Vagina (tissue), 2 donors: ENCODE measurements at places on chromosomes 12 and 14.

DNA sequence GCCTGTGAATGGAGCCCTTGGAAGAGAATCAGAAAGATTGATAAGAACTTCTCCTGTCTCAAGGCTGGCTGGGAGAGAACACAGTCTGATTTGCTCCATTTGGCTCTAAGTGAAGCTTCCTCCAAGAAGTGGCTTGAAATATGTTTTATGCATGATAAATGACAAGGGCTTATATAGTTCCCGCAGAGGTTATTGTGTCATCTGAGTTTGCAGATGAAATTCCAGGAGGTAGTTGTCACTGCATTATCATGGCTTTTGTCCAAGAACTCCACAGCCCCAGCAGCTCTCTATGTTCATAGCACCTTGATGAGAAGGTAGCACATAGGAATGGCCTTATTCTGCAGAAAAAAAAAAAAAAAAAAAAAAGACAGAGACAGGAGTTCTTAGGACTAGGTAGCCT, 108.5 kb downstream of the DACT1 start:
- H3K4me1 ChIP-seq: peaks cover 20% of the 10 kb centered on the region
- H3K36me3 ChIP-seq: no peaks in the 10 kb centered on the region
- no peaks in the 10 kb centered on the region for H3K27me3 ChIP-seq

DNA sequence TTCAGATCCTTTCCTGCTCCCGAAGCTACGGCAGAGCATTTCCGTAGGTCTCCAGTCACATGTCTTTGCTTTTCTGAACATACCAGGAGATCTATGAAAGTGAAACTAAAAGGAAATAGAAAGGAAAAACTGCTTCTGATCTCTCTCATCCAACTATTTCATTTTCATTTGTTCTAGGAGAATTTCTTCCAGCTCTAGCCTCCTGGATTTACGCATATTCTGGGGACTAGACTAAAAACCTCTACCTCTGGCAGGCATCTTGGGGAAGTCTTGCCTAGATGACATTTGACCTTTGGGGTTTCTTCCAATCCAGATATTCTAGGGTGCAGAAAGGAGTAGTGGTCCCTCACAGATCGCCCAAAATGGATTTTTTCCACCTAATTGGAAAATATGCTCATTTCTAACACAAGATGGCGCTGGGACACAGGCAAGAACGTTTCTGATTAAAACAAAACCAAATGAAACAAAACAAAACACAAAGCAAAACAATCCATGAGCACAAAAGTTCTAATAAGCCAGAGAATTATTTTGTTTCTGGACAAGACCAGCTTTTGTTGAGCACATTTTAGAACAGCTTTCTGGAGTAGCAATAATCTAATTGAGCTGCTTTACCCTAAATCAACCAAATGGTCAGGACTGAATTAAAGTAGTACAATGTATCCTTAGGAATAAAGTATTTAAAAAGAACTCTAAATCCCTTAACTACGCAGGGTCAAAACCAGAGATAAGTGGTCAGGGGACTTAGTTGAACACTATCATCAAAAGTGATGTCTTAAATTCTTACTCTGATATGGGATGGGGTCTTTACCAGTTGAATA, 12.3 kb upstream of the PARP11 start:
- no peaks in the 10 kb centered on the region for H3K36me3 ChIP-seq
- H3K4me1 ChIP-seq: no peaks in the 10 kb centered on the region
- H3K27ac ChIP-seq: peak overlapping the region; percentile 84
- no peak for DNase-seq
- peak overlapping the region; percentile 38 for H3K4me3 ChIP-seq
- H3K27me3 ChIP-seq: no peaks in the 10 kb centered on the region

GRCh38 chr14:79661752-79662151, 549.6 kb downstream of the DIO2 start:
- no peaks in the 10 kb centered on the region for H3K36me3 ChIP-seq
- H3K4me3 ChIP-seq: no peak overlapping the region
- no peak for DNase-seq
- no peak overlapping the region for H3K27ac ChIP-seq
- H3K4me1 ChIP-seq: no peaks in the 10 kb centered on the region
- no peaks in the 10 kb centered on the region for H3K27me3 ChIP-seq

GRCh38 chr12:131087302-131087818, 133.7 kb downstream of the ADGRD1 start:
- H3K27me3 ChIP-seq: no peaks in the 10 kb centered on the region
- peaks cover 5% of the 10 kb centered on the region for H3K36me3 ChIP-seq
- peak; percentile 70 for DNase-seq
- H3K4me3 ChIP-seq: no peak overlapping the region
- no peaks in the 10 kb centered on the region for H3K4me1 ChIP-seq

DNA sequence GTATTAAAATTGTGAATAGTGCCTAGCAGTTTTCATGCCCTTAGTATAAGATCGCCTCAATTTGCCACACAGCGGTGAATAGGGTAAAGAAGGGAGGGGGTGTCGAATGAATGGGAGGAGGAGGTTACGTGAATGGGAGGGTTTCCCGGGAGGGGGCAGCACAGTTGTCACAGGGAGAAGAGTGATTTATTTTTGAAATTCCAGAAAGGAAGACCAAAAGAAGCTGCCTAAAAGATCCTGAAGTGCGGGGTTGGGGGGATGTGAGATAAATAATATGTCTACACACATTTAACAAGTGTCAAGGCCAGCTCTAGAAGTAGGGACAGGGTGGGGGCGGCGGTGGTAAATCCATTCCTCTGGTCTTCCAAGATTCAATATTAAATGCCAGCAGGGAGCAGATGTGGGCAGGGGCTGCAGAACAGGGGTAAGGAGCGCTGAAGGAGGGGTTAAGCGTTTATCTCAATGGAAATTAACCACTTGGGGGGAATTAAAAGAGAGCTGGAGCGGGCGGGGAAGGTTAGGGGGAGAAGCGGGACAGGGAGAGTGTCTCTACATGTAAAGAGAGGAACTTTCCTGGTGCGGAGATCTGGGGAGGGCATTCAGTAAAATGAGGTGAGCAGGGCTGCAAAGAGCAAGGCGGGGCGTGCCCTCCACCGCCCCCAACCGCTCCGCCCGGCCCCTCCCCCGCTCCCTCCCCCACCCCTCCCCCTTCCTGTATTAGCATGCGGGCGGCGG, 867 bp downstream of the C12orf42 start:
- no peak overlapping the region for H3K27ac ChIP-seq
- no peak for DNase-seq
- peaks cover 13% of the 10 kb centered on the region for H3K4me1 ChIP-seq
- peak overlapping the region; percentile 43 for H3K4me3 ChIP-seq
- H3K27me3 ChIP-seq: peaks cover 3% of the 10 kb centered on the region
- no peaks in the 10 kb centered on the region for H3K36me3 ChIP-seq

- H3K27ac ChIP-seq: peak overlapping the region; percentile 86
- no peaks in the 10 kb centered on the region for H3K36me3 ChIP-seq
- peaks cover 22% of the 10 kb centered on the region for H3K4me1 ChIP-seq
- no peak for DNase-seq
Observed at GRCh38 chr14:52069307-52070050, 620 bp upstream of the NID2 start.

- H3K4me3 ChIP-seq: peak overlapping the region; percentile 96
- H3K4me1 ChIP-seq: peaks cover 53% of the 10 kb centered on the region
- no peaks in the 10 kb centered on the region for H3K27me3 ChIP-seq
- peak overlapping the region; percentile 100 for H3K27ac ChIP-seq
- H3K36me3 ChIP-seq: no peaks in the 10 kb centered on the region
Observed at GRCh38 chr14:102085948-102086708, 716 bp downstream of the HSP90AA1 start.

GRCh38 chr12:96213869-96214268, 19.7 kb downstream of the ELK3 start:
- H3K36me3 ChIP-seq: no peaks in the 10 kb centered on the region
- H3K27me3 ChIP-seq: no peaks in the 10 kb centered on the region
- DNase-seq: no peak
- peaks cover 57% of the 10 kb centered on the region for H3K4me1 ChIP-seq
- H3K27ac ChIP-seq: no peak overlapping the region

DNA sequence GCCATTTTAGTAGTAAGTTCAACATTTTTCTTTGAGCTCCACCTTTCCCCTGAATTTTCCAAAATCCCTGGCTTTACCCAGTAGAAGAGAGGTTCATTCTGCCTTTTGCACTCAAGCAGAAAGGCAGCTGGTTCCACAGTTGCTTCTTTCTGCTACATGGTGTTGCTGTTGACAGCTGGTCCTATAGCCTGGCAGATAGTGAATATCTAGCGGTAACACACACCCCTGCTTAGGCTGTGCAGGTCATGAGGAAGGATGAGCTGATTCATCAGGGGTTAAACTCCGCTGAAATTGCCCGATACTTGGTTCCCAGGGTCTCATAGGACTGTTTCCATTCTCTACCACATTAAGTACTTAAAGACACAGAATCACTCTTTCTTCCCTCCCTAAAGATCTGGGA, 62.4 kb downstream of the PUS7L start:
- DNase-seq: no peak
- H3K36me3 ChIP-seq: no peaks in the 10 kb centered on the region
- H3K27me3 ChIP-seq: no peaks in the 10 kb centered on the region
- H3K27ac ChIP-seq: no peak overlapping the region
- no peaks in the 10 kb centered on the region for H3K4me1 ChIP-seq
- no peak overlapping the region for H3K4me3 ChIP-seq

DNA sequence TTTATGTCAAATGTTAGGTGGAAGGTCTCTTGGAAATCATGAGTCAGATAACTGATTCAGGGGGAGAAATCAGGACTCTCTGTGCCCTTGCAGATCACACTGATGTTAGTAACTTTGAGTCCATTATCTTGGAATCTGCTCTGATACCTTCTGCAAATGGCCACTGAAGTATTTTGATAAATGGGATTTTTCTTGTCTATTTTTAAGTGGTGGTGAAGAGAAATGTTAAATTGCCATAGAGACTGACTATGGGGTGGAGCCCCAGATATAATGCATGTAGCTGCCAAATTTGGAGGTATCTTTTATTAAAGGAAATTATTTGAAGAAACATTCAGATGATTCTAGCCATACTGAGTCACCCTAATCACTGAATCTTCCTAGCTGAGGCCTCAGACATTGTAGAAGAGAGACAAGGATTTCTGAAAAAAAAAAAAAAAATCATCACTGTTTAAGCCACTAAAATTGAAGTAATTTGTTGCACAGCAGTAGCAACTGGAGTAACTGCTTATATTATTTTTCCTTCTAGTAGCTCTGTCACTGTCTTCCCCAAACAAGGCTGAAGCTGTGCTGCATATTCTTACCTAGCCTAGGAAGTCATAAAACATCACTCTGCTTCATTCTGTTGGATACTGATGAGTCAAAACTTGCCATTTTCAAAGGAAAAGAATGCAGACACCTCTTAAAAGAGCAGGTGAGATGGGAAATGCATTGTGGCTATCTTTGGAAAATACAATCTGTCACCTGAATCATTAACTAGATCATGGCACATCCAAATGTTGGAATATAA, 36.0 kb upstream of the CLEC14A start:
- no peaks in the 10 kb centered on the region for H3K36me3 ChIP-seq
- no peak overlapping the region for H3K4me3 ChIP-seq
- H3K4me1 ChIP-seq: no peaks in the 10 kb centered on the region
- H3K27ac ChIP-seq: no peak overlapping the region
- no peaks in the 10 kb centered on the region for H3K27me3 ChIP-seq

DNA sequence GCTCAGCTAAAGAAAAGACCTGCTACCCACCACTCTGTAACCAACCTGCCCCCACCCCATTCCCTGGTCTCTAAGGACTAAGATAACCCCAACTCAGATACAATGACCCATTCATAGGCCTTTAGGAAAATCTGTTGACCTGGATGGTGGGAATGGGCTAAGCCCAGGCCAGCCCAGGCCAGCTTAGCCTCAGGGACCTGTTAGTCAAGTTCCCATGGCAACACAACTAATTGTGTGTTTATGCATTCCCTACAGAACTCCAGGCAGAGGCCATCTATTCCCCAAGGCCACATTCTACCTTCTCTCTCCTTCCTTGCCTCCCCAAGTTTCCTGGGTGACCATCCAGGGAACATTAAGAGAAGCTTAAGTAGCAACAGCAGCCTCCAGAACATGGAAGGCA, 16.1 kb upstream of the KRT8 start:
- no peaks in the 10 kb centered on the region for H3K4me1 ChIP-seq
- H3K27me3 ChIP-seq: no peaks in the 10 kb centered on the region
- H3K4me3 ChIP-seq: no peak overlapping the region
- DNase-seq: no peak
- H3K27ac ChIP-seq: no peak overlapping the region
- no peaks in the 10 kb centered on the region for H3K36me3 ChIP-seq

DNA sequence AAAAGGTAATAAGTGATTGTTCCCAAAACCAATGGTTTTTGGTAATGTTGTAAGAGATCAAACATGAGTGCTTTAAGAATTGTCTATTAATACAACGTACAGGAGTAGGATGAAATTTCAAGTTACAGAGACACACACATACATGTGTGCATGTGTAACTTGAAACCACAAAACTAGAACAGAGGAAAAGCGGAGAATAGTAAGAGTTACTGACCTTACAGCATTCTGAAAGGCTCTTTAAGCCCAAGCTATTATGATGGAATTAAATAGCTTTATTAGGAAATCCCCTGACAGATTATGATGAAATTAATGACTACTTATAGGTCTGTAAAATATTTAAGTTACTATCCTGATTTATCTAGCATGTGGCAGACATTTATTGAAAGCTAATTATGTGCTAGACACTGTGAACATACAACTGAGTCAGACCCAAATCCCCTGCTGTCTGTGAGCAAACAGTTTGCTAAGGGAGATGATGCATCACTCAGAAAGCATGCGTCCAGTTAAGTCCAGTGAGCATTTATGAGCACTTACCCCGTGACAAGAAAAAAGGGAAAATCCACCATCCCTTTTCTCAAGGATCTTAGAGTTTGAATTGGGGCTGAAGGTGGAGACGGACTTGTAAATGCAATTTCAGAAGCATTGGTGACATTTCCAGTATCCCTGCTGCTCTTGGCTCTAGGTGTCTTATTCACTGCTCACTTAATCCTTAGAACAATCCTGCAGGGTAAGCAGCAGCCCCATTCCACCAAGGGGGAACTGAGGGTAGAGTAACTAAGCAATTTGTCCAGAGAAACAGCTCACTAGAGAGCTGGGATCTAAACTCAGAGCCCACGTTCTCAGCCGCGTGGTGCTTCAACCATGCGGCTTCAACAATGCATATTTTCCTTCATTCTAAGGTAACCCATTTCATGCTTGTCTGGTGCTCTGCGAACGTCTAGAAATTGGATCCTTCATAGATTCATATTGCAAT, 117.4 kb downstream of the EML1 start:
- H3K27ac ChIP-seq: peak overlapping the region; percentile 45
- H3K27me3 ChIP-seq: no peaks in the 10 kb centered on the region
- H3K4me3 ChIP-seq: no peak overlapping the region
- H3K4me1 ChIP-seq: no peaks in the 10 kb centered on the region
- DNase-seq: no peak
- no peaks in the 10 kb centered on the region for H3K36me3 ChIP-seq
